ENCODE measurements at places on chromosomes 13 and 19.
A peak's percentile ranks its signal among the peaks of the same experiment; 100 is the strongest.

- peak; percentile 17 for DNase-seq
Measured at GRCh38 chr13:111911754-111912452, 155.0 kb upstream of the SOX1 start.

DNA sequence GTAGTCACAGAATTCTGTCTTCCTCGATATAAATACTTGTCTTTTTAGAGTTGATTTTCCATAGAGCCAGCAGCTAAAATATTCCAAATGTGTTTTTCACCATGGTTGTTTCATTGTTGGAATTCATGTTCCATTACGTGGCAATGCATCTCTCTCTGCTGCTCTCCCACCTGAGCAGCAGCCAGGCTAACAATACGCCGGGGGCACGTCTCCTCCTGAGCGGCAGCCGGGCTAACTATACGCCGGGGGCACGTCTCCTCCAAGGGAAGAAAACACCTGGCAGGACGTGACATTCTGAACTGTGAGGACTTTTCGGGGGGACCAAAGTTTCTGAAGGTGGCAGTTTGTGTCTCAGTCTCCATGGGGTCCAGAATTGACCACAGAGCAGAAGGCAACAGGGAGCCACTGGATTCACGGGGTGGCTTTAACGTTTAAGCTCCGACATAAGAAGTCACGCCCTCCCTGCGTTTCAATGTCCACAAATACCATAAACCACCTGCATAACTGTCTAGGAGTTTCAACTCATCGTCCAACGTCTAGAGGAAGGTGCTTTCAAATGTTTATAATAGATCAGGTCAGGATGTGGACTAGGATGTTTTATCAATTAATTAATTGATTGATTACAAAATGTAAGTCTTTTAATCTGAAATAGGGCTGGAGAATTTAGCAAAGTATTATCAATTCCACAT, 15.1 kb downstream of the PLPP2 start:
- DNase-seq: no peak

- DNase-seq: no peak
Measured at GRCh38 chr19:10776900-10777650, 58.9 kb downstream of the TMED1 start.

DNA sequence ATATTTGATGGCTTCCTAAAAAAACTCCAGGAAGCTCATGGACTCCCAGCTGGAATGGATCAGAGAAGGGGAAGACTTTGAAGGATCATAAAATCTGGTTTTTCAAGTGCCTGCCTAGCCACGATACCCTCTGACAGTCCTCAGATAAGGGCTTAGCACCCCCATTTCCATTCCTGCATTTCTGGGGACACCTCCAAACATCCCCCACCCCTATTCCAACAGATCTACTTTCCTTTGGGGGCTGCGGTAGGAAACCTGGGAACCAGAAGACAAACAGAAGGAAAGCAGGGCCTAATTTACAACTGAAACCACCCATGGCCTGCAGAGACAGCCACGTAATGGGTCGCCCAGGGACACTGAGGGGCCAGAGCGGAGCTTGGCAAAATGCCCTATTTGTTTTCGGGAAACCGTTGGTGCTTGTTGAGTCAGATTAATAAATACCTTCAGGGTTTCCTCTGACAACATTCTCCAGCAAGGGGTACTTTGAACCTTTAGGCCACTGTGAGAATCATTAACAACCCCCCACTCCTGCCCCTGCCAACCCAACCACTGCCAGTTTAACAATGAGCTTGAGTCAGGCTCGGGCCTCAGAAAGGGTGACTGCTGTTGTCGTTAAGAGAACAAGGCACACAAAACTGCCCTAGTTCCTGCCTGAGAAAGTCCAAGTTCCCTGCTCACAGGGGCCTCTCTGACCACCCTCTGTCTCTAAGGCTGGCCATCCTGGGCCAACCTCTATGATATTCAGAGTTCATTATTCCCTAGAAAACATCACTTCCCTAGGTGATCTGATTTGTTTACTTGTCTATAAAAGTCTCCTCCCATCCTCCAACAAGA, 23.5 kb downstream of the RHPN2 start:
- no peak for DNase-seq

DNA sequence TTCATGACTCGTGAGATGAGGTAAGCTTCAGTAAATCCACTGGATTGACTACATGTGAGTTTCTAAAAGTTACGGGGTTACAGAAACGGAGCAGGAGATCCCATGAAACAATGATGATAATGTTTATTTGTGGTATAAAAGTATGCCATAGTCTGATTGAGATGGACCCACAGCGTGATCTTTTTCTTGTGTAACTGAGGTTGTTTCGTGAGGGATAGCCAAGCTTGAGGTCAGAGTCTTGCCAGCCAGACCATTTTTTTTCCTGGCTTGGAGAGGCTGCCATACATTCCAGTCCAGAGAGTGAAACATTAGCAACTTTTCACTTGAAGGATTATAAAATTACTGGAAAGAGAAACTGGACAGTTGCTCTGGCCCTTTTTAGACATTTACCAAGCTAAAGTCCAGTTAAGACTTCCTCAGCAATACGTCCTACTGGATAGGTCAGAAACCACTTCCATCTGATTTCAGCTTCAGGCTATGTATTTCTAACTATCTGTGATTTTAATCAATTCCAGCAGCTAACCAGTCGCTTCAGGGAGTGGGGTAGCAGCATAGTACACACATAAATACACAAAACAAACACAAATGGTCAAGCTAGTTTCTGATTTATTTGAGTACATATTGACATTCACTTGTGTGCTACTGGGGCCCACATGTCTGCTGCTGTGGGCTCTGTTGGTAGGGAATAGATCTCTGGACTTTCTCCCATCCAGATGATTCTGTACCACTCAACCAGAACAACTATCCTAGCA, 194.6 kb downstream of the POSTN start:
- no peak for DNase-seq

DNA sequence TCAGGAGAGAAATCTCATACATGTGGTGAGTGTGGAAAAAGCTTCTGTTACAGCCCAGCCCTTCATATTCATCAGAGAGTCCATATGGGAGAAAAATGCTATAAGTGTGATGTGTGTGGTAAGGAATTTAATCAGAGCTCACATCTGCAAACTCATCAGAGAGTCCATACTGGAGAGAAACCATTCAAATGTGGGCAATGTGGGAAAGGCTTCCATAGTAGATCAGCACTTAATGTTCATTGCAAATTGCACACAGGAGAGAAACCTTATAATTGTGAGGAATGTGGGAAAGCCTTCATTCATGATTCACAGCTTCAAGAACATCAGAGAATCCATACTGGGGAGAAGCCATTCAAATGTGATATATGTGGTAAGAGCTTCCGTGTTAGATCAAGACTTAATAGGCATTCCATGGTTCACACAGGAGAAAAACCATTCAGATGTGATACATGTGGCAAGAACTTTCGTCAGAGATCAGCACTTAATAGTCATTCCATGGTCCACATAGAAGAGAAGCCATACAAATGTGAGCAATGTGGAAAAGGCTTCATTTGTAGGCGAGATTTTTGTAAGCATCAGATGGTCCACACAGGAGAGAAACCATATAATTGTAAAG, 15.2 kb downstream of the ZNF221 start:
- DNase-seq: no peak

GRCh38 chr13:102376318-102376717, 25.5 kb downstream of the FGF14 start:
- DNase-seq: no peak

DNA sequence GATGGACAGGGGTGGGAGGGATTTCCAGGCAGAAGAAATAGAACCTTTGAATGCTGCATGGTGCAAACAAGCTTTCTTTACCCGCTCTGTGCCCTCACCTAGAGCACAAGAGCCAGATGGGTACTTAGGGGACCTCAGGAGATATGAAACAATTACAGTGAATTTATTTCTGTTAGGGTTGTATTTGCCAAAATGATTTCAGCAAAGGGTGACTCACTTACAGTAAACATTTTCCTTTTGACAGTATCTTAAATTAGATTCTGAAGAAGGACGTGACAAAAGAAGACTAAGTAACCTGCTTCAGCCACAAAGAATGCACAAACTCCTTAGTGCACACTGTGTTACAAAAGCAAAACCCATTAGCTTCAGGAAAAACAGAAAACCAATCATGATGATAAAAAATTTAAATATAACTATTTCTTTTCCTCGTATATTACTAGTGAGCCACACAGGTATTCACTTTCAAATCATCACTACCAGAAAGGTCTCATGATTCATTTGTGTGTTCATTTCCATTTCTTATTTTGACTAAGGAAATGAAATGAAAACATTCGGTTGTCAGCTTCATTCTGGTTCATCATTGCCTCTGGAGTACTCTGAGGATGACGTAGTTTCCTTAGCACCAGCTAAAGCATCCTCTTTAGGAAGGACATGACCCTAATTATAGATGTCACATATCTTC, 158.8 kb downstream of the NHLRC3 start:
- no peak for DNase-seq

DNA sequence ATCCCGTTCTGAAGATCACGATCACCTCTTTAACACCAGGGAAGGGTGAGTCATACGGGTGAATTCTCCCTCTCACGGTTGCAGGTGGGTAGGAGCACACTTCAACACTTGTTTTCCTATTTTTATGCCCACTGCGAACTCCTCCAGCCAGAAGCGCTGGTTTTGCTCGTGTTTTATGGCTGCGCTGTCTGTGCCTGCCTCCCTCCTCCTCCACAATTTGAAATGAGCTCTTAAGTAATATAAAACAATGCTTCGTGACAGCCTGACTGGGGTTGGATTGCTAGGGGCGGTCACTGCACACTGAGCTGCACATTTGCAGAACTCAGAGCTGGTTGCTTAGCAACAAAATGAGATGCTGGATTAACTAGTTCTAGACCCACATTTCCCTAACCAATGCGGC, 12.9 kb downstream of the CCDC70 start:
- DNase-seq: no peak

DNA sequence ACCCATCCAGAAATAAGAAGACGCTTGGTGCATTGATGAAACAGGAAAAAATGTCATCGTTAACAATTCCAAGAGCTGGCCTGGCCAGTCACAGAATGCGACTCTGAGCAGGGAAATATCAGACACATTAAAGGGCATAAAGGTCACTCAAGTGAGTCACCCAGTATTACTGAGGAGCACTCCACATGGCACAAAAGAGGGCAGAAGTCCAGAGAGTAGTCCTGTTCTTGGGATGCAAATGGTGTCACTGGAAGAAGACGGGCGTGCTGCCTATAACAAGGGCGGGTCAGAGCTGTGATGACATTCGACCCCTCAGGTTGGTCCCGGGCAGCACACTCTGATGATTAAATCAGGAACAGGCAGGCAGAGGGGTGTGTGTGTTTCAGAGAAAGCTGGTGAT, 720.3 kb downstream of the UQCRFS1 start:
- DNase-seq: no peak

GRCh38 chr13:107712145-107712860, 503.0 kb downstream of the LIG4 start:
- no peak for DNase-seq

DNA sequence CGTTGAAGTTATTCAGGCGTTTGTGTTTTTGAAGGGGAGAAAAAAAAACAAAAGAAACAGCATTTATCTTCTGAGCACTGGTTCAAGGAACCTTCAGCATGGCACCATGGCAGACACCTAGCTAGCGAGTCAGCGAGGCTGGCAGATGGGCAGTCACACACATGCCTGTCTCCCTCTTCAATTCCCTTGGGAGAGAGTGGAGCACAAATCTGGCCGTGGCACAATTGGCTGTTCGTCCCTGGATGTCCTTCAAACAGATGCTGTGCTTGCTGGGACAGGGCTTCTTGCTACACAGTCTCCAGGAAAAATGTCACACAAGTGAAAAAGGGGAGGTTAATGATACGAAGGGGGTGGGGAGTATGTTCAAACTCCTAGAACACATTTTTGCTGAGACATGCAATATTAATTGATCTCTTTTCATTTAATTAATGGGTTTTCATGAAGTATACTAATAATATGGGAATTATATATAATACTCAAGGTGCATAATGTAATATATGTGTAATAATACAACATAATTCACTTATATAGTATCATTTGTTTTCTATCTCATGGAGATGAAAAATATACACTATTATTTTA, 1674.5 kb upstream of the SLC10A2 start:
- DNase-seq: no peak

GRCh38 chr13:38947054-38947453, 43.6 kb downstream of the STOML3 start:
- DNase-seq: no peak

- no peak for DNase-seq
Measured at GRCh38 chr13:43289470-43290255, 266.3 kb downstream of the DNAJC15 start.

DNA sequence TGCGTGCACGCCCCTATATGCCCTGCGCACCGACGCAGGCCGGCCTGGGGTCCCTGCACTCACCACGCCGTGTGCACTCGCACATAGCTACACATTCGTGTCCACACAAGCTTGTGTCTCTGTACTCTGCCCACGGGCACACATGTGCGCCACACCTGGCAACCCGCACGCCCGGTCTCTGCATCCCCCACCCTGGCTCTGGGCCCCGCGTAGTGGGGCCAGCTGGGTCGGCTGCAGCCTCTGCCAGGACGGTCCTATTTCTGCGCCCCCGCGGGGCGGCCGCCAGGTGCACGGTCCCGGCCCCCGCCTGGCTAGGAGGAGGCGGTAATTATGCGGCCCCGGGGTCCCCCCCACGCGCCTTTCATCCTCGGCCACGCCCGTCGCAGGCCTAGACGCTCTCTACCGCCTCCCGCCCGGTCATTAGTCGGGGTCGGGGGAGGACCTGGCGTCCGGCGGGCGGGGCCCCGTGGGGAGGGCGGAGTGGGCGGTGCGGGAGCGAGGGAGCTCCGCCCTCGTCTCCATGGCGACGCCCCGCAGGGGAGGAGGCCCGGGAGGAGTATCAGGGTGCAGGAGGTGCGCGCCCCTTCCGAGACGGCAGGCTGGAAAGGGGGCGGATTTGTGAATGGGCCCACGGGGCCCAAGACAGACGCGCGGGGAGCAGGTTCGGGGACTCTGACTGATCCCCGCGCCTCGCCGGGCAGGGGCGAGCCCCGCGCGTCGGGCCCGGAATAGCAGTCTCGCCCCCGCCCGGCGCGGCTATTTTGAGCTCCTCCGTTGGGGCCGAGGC, 2.8 kb upstream of the CIRBP start:
- DNase-seq: peak; percentile 94

DNA sequence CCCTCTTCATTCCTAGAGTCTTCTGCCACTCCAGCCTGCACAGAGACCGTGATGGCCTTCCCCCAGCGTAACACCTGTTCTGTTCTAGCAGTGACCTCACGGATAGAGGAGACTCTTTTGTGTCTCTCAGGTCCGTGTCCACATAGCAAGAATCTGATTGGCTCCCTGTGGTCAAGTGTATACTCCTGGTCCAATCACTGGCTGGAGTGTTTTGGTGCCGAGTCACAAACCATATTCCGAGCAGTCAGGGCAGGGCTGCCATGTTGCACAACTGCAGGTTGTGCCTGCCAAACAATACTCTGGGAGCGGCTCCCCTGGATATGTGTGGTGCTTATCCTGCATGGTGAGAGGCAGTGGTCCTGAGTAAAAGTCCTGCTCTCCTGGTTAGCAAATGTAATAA, 402.4 kb downstream of the KCNRG start:
- DNase-seq: no peak

- DNase-seq: no peak
Measured at GRCh38 chr13:99218126-99218525, 17.5 kb downstream of the UBAC2 start.

Measured in activated CD8-positive, alpha-beta memory T cell treated with anti-CD3 and anti-CD28 coated beads for 24 hours (primary cell).